Right lobe of liver (tissue), 6 donors: ENCODE measurements at places on chromosomes 6 and 20.

DNA sequence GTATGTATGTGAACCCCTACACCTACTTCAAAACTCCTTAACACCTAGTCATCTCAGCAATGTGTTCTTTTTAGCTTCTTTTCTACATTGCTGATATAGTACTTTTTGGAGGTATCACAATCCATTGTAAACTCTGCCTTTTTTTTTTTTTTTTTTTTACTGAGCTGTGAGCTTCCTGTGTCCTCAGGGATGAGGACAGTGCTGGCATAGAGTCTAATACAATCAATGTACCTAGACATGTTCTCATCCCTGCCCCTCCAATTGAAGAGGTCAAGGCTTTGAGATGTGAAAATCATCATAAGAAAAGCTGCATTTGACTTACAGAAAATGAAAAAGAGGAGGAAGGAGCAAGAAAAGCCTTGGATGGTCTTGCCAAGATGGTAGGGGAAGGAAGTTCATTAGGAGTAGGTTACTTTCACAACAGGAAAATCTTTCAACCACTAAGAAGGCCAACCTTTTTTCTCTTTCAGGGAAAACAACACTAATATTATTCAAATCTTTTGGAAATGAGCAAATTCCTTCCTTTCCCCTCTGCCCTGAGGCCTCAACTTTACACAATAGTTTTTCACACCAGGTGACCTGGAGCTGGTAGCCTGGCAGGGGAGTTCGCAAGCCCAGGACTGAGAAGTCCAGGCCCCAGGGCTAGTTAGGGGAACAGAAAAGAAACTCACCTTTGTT is 2.8 kb upstream of the JARID2 start:
- no peak for DNase-seq

- DNase-seq, result no peak
Measured at GRCh38 chr6:138493413-138493812, 5.9 kb downstream of the NHSL1 start.

DNA sequence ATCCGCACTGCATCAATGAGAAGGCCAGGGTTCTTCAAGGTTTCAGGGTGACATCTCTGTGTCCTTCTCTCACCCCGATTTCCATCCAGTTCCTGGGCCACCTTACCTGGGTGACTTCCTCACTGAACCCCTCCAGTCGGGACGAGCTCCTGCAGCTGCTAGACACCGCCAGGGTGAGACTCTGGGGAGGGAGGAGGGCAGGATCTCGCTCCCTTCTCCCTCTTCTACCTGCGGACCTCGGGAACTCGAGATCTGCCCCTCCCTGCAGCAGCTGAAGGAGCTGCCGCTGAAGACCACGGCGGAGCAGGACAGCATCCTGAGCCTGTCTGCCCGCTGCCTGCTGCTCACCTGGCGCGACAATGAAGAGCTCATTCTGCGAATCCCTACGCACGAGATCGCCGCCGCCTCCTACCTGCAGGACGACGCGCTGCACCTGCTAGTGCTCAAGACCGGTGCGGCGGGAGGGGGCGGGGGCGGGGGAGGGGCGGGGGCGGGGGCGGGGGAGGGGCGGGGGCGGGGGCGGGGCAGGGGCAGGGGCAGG is 7.5 kb downstream of the CCM2L start:
- DNase-seq, result peak; percentile 62

DNA sequence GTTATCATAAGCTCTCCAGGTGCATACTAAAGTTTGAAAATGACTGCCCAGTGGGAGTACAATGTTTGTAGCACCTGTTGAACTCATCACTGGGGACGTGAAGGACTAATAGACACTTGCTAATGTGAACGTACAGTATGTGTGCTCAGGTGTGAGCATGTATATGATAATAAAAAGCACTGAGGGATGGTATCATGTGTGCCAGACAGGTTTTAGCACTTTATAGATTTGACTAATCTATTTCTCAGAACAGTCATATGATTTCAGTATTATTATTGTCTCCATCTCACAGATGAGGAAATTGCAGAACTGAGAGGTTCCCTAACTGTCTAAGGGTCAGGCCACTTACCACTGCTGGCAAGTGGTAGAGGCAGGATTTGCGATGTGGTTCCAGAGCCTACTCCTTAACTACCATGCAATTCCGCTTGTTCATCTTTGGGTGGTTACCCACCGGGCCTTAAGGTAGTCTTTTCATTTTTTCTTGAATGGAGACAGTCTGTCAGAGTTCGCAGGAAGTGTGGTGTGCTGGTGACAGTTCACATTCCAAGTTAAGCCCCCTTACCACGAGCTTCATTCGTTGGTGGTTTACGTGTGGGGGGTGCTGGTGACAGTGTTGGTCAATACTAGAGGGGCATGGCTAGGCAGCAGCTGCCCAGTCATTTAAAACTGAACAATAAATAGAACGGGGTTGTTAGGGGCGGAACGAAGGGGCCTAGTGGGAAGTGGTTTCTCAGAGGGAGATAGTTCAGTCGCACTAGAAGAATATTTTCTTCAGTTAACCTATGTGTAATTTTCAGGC is 46.8 kb downstream of the RREB1 start:
- DNase-seq, result no peak

- no peak for DNase-seq
Measured at GRCh38 chr6:157443066-157443800, 62.2 kb downstream of the ZDHHC14 start.

GRCh38 chr20:1567392-1568162 is 10.1 kb upstream of the SIRPD start:
- DNase-seq, result no peak

- no peak for DNase-seq
Measured at GRCh38 chr20:35014537-35014936, 58.9 kb downstream of the MYH7B start.

- DNase-seq, result peak; percentile 60
Measured at GRCh38 chr6:30007132-30007764, 53.8 kb upstream of the POLR1H start.

GRCh38 chr6:55902796-55903195 is 27.4 kb upstream of the BMP5 start:
- no peak for DNase-seq
